Activated T-cell treated with anti-CD3 and anti-CD28 coated beads for 24 hours (primary cell): ENCODE measurements at places on chromosomes 1 and 21.

DNA sequence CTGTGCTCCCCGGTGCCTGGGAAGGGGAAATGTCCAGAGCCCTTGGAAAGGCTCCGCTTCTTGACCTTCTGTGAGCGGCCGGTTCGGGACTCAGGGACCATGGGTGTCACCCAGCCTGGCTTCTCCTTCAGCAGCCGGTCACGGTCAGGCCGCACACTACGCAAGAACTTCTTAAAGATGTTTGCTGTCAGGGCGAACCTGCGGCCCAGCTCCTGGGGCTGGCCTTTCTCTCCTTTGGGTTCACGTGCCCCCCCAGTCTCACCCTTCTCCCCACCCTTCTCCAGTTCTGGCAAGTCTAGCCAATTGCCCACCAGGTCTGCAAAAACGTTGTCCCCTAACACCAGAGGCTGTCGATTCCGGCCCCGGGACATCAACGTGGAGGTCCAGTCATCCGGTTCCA, 12.1 kb downstream of the INKA2 start:
- DNase-seq, result no peak

DNA sequence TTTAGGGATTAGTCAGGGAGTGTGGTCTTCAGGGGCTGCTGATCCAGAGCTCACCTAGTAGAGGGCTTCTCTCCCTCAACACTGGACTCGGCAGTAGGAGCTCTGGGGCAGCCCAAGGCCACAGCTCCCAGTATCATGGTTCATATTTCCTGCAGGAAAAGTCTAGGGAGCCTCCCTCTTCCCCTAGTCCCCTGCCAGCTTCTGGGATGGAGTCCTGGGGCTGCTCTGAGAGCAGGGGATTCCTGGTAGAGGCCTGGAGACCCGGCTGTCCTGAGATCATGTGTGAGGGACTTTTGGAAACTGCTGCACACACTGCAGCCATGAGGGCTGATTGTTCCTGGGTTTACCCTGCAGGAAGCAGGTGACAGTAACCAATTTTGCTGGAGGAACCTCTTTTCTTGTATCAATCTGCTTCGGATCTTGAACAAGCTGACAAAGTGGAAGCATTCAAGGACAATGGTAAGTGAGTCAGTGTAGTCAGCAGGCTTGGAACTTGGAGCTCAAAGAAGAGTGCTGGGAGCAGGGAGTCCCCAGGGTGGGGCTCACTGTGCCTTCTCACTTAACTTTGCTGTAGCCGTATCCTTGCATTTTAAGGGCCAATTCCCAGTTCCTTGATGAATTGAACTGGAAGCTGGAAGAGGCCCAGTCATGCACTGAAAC, 16.3 kb downstream of the STRIP1 start:
- DNase-seq, result no peak

DNA sequence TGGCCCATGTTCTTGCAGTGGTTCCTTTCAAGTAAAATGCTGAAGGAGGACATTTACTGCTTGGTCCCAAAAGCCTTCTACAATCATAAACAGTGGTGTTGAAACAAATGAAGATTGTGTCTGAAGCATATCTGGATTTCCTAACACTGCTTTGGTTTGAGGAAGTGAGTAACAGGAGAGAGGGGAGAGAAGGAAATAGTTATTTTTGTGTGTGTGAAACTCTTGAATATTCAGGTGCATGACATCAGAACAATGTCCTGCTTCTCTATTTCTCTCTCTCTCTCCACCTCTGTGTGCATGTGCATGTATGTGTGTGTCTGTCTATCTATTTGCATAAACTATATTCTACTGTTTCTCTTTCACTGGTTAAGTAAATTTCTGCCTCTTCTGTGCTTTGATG, 61.4 kb upstream of the TNFSF18 start:
- DNase-seq, result no peak

GRCh38 chr1:235511470-235512240, 7.4 kb upstream of the B3GALNT2 start:
- no peak for DNase-seq

DNA sequence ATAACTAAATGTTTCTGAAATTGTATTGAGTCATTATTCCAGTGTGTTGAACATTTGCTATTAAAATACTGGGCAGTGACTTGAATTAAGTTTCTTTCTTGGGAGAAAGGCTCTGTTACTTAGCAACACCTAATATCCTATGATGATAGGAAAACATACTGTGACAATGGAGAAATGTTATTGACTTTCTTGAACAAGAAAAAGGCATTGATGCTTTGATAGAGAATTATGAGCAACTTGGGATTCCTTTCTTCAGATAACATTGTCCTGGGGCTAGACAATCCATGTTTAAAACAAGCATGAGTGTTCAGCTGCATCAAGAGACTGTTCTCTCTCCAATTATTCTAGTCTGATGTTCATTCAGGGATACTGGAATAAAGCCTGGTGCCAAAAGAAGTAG, 215.9 kb upstream of the L1TD1 start:
- DNase-seq, result no peak
